Osteoblast (primary cell): ENCODE measurements at places on chromosomes 7 and 10. TPM values are rescaled to one million over a fixed set of nuclear protein-coding genes. Genes with fewer than 3 reads are reported as not detected.
A peak's percentile ranks its signal among the peaks of the same experiment; 100 is the strongest.

DNA sequence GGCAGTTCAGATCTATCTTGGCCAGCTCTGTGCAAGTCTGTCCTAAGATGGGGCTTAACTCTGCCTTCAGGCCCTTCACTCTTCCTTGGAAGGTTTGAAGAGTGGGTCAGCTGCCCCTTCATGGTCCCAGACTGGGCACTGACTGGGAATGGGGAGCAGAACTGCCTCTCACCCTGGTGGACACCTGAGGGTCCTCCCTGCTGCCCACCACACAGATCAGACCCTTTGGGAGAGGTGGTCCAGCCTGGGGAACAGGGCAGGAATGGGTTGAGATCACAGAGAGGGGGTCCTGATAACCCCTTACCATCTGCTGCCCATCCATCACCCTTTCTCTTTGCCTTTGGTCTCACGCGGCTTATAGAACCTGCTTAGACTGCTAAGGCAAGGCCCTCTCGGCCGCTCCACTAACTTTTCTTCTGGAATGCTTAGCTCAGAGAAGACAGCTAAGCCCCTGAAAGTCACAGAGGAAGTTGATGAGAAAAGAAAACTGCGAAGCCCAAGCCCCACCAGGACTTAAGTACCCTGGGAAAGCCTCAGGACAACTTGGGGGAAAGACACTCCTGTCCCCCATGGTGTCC lies 402 bp upstream of the CDHR1 start:
- no peak for DNase-seq

Gene IFRD1
- total RNA-seq: 90.5 and 107 TPM in 2 replicates

DNA sequence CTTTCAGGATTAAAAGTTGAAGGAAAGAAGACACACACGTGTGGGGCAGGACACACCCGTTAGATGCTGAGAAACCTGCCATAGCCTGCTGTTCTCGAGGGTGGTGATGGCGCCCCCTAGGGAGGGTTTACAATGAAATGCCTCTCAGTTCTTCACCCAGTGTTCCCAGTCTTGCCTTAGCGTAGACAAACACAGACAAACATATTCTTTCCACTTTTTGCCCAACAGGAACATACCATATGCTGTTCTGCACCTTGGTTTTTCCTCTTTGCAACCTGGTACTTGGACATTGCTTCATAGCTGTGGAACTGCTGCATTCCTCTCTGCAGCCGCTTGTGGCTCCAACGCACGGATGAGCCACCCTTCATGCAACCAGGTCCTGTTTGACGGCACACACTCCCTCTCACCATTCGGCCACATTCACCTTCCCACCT lies 23.3 kb upstream of the HSPA12A start:
- no peak for DNase-seq

GRCh38 chr7:118182593-118183427 lies 1.2 kb upstream of the LSM8 start:
- no peak for DNase-seq

DNA sequence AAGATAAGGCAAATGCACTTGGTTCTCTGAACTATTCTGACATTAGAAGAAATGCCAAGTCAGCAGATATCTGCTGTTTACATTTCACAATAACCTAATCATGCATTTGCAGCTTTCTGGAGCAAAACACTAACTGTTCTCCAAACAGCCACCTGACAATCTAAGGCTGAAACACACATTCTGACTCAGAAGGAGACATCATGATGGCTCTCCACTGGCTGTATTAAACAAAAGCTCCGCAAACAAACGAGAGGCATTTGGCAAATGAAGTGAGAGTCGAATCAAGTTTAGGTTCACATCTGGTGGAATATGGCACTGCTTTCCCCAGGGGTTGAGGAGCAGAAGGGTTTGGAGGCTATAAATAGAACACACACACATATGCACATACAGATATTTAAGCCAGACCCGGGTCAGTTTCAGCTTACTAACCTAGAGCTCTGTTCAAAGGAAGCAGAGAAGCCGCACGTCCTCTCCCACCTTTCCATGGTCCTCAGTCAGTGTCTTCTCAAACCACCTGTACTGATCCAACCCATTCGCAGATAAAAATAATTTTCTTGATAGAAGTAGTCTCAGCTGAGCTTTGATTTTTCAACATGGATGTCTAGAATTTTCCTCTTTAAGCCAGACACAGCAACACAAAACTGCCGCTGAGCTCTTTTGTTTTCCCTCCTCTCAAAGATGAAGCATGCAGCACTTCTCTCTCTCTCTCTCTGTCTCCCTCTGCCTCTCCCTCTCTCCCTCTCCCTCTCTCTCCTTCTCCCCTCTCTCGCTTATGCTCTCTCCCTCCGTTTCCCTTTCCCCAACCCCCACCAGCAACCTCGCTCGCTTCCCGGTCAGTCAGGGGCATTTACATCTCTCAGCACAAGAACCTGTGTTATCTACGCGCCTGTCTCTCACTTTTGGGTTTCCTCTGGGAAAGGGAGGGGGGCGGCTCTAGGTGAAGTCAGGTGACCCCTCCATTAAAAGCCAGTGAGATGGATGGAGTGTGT lies 682.8 kb downstream of the MAGI2 start:
- DNase-seq: no peak

- peak; percentile 86 for DNase-seq
Measured at GRCh38 chr7:27180431-27181420, 4.3 kb downstream of the HOXA11 start.

Gene ADD3
- 439 and 1,018 TPM in 2 replicates for total RNA-seq

- no peak for DNase-seq
Measured at GRCh38 chr10:109618301-109618700, 305.0 kb downstream of the XPNPEP1 start.
